ENCODE measurements at places on chromosomes 12 and 14. TPM values are rescaled to one million over a fixed set of nuclear protein-coding genes. Genes with fewer than 3 reads are reported as not detected.

Gene WASHC3
- 40.0 TPM for total RNA-seq

Gene SERPINA1
- not detected for total RNA-seq

Gene PAPLN
- 4.2 TPM for total RNA-seq

Gene PALS1
- 31.8 TPM for total RNA-seq

Gene EXOC3L4
- 5.5 TPM for total RNA-seq

Gene MLF2
- 342 TPM for total RNA-seq

Gene LRP1
- total RNA-seq = 37.1 TPM

All from cardiac muscle cell (in vitro differentiated cells and primary cell).